Right renal pelvis (tissue), 4 donors: ENCODE measurements at places on chromosomes 4 and X. TPM values are rescaled to one million over a fixed set of nuclear protein-coding genes. Genes with fewer than 3 reads are reported as not detected.

- no peak for DNase-seq
Observed at GRCh38 chrX:150683536-150684146, 9.6 kb upstream of the MTMR1 start.

- peak; percentile 22 for DNase-seq
Observed at GRCh38 chrX:137565921-137566745, at the start of gene ZIC3. Gene ZIC3 (plus strand): TSS chrX:137566127. CDS start chrX:137566692, 565 bp downstream.

GRCh38 chr4:98659106-98659592, 738 bp upstream of the TSPAN5 start:
- peak; percentile 14 for DNase-seq

- no peak for DNase-seq
Observed at GRCh38 chrX:20140420-20140819, 1.2 kb downstream of the EIF1AX start.

GRCh38 chrX:150635952-150636351, 57.2 kb upstream of the MTMR1 start:
- no peak for DNase-seq

DNA sequence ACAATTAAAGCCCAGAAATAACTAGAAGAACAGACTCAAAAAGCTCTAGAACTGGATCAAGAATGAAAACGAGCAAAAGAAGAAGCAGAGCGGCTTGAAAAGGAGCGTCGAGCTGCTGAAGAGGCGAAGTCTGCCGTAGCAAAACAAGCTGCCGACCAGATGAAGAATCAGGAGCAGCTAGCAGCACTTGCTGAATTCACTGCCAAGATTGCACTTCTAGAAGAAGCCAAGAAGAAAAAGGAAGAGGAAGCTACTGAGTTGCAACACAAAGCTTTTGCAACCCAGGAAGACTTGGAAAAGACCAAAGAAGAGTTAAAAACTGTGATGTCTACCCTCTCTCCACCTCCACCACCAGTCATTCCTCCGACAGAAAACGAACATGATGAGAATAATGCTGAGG, 56.1 kb upstream of the PPP4R3C start:
- no peak for DNase-seq

GRCh38 chr4:90598741-90599140, 471.5 kb downstream of the CCSER1 start:
- no peak for DNase-seq

DNA sequence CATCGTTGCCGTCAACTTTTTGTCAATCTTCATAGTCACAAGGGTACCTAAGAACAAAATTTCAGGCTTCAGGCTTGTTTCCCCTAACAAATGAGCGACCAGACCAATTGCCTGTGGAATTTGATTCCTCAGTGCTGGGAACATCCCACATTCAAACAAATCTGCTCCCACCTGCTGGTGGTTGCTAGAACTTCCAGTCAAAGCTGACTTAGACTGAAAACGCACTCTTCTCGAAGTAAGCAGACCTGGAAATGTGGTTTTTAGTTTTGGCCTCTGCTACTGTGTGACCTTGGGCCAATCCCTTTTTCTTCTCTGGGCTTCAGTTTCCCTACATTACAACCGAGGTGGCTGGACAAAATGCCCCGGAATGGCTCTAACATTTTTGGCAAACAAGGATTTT, 1.8 kb upstream of the GABRQ start:
- no peak for DNase-seq

GRCh38 chr4:10008609-10009005, 12.7 kb downstream of the SLC2A9 start:
- DNase-seq = no peak

- DNase-seq = no peak
Observed at GRCh38 chrX:40108162-40108958, 10.6 kb upstream of the BCOR start.

- DNase-seq = no peak
Observed at GRCh38 chr4:58849026-58849425, 1738.8 kb upstream of the IGFBP7 start.

DNA sequence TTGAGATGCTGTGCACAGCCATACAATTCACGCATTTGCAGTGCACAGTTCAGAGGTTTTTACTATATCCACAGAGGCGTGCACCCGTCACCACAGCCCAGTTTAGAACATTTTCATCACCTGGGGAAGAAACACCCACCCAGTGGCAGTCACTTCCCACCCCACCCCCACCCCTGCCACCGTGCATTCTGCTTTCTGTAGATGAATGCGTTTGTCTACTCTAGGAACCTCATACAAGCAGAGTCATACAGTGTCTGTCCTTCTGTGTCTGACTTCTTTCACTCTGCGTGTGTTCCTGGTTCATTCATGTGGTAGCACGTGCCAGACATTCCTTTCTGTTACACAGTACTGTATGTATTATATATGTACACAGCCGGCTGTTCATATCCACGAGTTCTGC, 122.8 kb downstream of the TBL1X start:
- DNase-seq = no peak

- no peak for DNase-seq
Observed at GRCh38 chr4:56460085-56460484, 7.3 kb upstream of the SRP72 start.

GRCh38 chrX:33188881-33189280, 22.5 kb downstream of the DMD start:
- no peak for DNase-seq

- no peak for DNase-seq
Observed at GRCh38 chrX:38616904-38617303, 55.6 kb downstream of the TSPAN7 start.

DNA sequence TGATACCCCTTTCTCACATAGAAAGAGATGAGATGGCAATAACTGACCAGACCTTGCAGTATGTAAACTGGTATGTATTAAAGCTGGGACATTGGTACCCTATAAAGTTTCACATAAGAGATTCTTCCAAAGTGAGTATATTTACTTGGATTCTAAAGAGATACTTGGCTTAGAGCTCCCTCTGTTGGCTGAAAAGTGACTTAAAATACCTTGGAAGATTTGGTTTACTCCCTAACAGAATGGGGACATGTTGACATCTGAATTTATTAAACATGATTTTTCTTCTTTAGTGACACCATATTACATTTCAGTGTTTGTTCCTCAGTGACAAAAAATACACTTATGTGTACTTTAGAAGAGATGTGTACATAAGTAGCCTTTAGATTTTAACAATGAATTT, 47.9 kb upstream of the RGN start:
- peak; percentile 33 for DNase-seq

DNA sequence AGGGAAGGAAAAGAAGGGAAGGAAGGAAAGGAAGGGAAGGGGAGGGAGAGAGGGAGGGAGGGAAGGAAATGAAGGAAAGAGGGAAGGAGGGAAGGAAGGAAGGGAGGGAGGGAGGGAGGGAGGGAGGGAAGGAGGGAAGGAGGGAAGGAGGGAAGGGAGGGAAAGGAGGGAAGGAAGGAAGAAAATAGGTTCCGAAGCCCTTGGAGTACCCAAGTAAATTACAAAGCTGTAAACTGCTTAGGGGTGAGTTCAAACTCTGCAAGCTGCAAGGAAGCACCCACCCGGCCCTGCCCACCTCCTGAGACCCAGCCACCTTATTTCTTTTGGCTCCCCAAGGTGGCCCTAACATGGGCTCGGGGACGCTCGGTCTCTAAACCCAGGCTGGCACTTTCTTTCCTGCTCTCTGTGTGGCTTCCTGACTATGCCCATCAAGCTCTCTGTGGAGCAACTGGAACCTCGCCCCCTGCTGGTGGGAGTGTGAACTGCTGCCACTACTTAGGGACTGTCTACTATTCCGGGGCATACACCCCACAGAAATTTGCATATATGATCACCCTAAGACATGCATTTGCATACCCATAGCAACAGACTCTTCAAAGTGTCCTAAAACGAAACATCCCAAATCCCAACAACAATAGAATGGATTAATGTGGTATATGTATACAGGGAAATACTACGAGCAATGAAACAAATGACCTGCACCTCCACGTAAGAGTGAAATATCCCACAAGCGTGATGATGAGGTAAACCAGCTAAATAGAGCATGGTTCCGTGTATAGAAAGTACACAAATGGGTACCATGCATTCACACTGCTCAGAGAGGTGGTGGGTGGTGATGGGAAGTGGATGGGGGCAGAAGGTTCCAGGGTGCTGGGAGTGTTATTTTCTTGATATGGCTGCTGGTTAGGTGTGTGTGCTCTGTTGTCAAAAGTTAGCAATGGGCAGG, 151.7 kb upstream of the TBL1X start:
- no peak for DNase-seq

- DNase-seq = no peak
Observed at GRCh38 chrX:72367516-72367915, 61.8 kb upstream of the CITED1 start.

- no peak for DNase-seq
Observed at GRCh38 chrX:147945286-147945685, 33.6 kb downstream of the FMR1 start.

DNA sequence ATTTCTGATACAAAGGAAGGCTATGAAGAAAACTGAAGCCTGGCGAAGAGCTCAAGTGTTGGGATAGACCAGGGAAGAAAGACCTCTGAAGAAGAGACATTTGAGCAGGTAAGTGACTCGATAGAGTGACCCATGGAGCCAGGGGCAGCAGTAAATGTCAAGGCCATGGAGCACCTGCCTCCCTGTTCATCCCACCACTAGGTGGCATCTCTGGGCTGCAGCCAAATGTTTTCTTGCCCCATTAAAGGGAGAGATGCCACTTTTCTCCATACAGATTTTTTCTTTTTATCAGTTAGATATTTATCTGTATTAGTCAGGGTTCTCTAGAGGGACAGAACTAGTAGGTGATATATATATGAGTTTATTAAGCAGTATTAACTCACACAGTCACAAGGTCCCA, 4.9 kb upstream of the ZNF81 start:
- DNase-seq = no peak

Gene USP17L27
- polyA plus RNA-seq = not detected

Gene BGN
- polyA plus RNA-seq = 217 TPM

Gene FAM184B
- polyA plus RNA-seq = 0.53 TPM

Gene GSTCD
- polyA plus RNA-seq = 15.0 TPM

Gene TDO2
- 0.91 TPM for polyA plus RNA-seq

Gene DDIT4L
- polyA plus RNA-seq = 3.2 TPM

Gene CAMK2D
- 80.5 TPM for polyA plus RNA-seq

Gene DCHS2
- polyA plus RNA-seq = 8.1 TPM

Gene MAGEB6
- not detected for polyA plus RNA-seq
